Esophagus squamous epithelium (tissue), 5 donors: ENCODE measurements at places on chromosomes 2 and 18. TPM values are rescaled to one million over a fixed set of nuclear protein-coding genes. Genes with fewer than 3 reads are reported as not detected.
A peak's percentile ranks its signal among the peaks of the same experiment; 100 is the strongest.

DNA sequence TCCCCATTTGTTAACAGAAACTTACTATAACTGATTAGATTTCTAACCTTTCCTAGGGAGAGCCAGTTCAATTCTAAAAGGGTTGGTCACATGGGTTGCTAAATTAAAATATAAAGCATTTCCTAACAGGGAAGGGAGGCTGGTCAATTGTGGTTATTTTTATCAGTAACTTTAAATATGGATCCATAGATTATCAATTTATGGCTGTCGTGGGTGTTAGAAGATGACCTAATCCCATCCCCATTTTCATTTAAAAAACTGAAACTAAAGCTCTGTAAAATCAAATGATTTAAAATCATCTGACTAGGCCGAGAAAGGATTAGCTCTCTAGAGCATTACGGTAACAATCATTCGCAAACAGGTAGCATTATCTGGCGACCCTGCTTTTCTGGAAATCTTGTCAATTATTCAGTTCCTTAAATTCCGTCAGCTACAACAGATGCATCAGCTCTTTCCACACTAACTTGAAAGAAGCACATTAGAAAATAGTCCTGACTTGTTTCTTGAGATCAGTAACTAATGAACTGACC, 953 bp upstream of the HNRNPA3 start:
- peak overlapping the region; percentile 100 for H3K27ac ChIP-seq
- H3K27me3 ChIP-seq = no peaks in the 10 kb centered on the region
- no peak for DNase-seq
- H3K4me3 ChIP-seq = peak overlapping the region; percentile 91
- peaks cover 28% of the 10 kb centered on the region for H3K4me1 ChIP-seq

Gene SLC9A4
- 0.40 TPM for total RNA-seq

DNA sequence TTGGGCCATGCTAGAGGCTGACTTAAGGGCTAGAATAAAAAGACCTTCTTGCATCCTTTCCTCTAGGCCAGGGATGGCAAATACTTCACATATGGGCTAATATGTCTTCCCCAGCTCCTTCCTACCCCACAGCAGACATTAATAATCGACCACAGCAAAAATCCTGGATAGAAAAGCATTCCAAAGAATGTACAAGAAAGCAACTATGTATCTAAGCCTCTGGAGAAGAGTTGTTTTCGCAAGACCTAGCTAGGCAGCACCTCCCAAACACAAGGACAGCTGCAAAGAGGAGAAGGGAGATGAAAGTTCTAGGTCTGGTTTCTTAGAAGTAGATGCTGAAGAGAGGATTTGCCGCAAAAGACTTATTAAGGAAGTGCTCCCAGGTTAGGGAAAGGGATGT, 372.6 kb downstream of the SLC4A3 start:
- H3K27ac ChIP-seq = no peak overlapping the region
- no peak for DNase-seq
- H3K36me3 ChIP-seq = no peaks in the 10 kb centered on the region
- no peak overlapping the region for H3K4me3 ChIP-seq

DNA sequence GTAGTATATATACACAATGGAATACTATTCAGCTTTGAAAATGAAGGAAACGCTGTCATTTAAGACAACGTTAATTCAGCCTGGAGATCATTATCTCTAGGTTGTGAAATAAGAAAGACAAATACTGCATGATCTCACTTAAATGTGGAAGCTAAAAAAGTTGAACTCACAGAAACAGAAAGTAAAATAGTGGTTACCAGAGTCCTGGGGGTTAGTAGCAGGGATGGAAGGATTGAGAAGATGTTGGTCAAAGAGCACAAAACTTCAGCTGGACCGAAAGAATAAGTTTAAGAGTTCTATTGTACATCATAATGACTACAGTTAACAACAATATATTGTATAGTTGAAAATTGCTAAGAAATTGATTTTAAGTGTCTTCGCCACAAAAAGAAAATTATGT, 670.3 kb downstream of the NR4A2 start:
- H3K4me1 ChIP-seq = no peaks in the 10 kb centered on the region
- no peak overlapping the region for H3K27ac ChIP-seq
- no peaks in the 10 kb centered on the region for H3K36me3 ChIP-seq
- DNase-seq = no peak
- no peak overlapping the region for H3K4me3 ChIP-seq

DNA sequence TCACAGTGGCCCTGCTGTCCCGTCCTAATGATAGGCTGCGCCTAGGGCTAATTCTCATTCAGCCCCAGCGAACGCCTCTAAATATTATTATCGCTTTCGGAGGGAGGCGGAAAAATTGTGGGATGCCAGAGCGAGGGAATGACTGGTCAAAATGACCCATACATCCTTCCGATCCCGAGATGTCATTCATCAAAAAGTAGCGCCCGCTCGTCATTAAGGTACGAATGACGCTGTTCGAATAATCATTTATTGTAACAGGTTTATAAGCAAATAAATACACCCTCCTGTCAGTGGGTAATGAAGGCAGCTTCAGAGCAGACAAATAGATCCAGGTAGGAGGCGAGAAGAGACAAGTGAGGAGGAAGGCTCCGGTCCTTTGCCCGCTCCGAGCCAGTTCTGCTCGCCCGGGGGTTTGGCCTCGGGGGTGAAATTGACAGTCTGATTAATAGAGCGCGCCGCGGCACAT, at the start of gene EVX2:
TSS of gene EVX2 (minus strand) at position 167 of the 466 bp plus-strand sequence. CDS start 186 bp downstream, outside the sequence.
- peaks cover 24% of the 10 kb centered on the region for H3K4me1 ChIP-seq
- no peak within 1 kb of the TSS for H3K4me3 ChIP-seq
- no peak for DNase-seq
- no peak within 1 kb of the TSS for H3K27ac ChIP-seq
- no peaks in the 10 kb centered on the region for H3K36me3 ChIP-seq

GRCh38 chr2:27708257-27708654, 44.6 kb downstream of the SLC4A1AP start:
- no peaks in the 10 kb centered on the region for H3K36me3 ChIP-seq
- H3K27me3 ChIP-seq = no peaks in the 10 kb centered on the region
- no peak for DNase-seq
- no peak overlapping the region for H3K4me3 ChIP-seq
- H3K27ac ChIP-seq = peak overlapping the region; percentile 72

Gene SOX11
- total RNA-seq = not detected

GRCh38 chr2:113162869-113163268, 10.9 kb upstream of the PSD4 start:
- peaks cover 5% of the 10 kb centered on the region for H3K27me3 ChIP-seq
- DNase-seq = no peak
- H3K4me3 ChIP-seq = no peak overlapping the region
- H3K4me1 ChIP-seq = peaks cover 26% of the 10 kb centered on the region
- H3K36me3 ChIP-seq = no peaks in the 10 kb centered on the region
- no peak overlapping the region for H3K27ac ChIP-seq

DNA sequence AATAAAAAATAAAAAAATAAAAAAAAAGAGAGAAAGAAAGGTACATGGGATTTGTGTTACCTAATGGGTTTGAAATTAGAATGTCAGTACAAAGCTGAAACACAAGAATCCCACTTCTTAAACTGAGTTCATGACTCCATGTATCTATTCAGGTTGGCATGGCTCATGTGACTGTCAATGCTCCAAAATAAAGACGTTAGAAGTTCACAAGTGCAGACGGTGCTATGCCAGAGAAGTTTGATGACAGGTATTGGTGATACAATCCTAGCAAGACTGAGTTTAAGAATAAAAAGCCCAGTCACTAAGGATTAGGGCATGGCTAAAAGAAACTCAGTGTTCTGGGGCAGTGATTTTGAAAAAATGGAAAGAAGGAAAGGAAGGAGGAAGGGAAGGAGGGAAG, 254.3 kb downstream of the XIRP2 start:
- no peaks in the 10 kb centered on the region for H3K36me3 ChIP-seq
- no peak for DNase-seq
- no peaks in the 10 kb centered on the region for H3K27me3 ChIP-seq
- no peak overlapping the region for H3K27ac ChIP-seq

Gene REG3A
- not detected for total RNA-seq

Gene G6PC2
- not detected for total RNA-seq

Gene MAPK4
- 3.1 TPM for total RNA-seq

DNA sequence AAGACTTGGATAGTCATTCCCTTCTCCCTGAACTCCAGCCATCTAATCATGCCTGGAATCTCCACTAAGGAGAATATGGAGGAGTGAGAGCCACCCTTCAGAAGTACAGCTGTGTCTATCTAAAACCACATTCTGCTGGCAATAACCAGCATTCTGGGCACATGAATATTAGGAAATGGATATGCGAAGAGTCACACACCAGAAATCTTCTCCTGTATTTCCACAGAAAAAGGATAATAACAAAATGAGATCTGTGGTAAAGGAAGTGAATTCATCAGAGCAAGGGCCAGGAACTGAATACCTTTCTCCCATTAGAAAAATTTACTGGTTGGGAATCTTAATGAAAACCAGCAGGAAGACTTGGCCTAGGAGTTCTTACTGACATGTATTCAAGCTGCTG, 218.8 kb downstream of the SCG2 start:
- no peak overlapping the region for H3K4me3 ChIP-seq
- no peaks in the 10 kb centered on the region for H3K36me3 ChIP-seq
- H3K27ac ChIP-seq = no peak overlapping the region
- no peaks in the 10 kb centered on the region for H3K4me1 ChIP-seq
- H3K27me3 ChIP-seq = no peaks in the 10 kb centered on the region

DNA sequence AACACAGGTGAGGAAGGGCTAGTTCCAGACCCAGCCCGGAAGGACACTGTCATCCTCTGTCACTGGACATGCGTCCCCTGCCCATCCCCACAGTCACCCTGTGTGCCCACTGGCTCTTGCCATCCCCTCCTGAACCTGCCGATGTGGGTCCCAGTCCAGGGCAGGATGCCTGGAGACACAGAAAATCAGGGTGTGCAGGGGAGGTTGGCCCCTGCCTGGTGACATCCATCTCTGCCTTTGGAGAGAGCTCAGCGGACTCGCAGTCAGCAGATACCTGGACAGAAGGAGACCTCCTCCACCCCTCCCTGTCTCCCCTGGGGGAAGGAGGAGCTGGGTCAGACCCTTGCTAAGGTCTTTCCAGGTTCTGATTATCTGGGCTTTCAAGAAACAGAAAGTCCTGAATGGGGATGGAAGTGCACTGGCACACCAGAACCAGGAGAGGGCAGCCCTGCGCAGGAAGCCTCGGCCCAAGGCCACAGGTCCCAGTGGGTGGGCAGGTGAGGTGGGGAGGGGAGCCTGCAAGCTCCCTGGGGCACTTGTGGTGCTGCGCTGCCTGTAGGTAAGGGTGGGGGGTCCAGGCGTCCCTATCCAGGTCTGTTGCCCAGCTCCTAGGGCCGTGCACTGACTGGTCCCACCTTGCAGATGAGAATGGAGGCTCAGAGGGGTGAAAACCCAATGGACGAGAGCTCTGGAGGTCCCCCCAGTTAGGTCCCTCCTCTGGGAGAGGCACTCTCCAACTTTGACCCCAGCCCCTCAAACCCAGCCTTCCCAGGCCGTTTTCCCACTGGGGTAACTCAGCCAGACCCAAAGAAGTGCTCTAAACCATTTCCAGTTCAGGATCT, 9.7 kb upstream of the OTOS start:
- DNase-seq = no peak
- no peaks in the 10 kb centered on the region for H3K36me3 ChIP-seq
- peaks cover 81% of the 10 kb centered on the region for H3K27me3 ChIP-seq
- H3K27ac ChIP-seq = no peak overlapping the region
- no peak overlapping the region for H3K4me3 ChIP-seq
- H3K4me1 ChIP-seq = no peaks in the 10 kb centered on the region

DNA sequence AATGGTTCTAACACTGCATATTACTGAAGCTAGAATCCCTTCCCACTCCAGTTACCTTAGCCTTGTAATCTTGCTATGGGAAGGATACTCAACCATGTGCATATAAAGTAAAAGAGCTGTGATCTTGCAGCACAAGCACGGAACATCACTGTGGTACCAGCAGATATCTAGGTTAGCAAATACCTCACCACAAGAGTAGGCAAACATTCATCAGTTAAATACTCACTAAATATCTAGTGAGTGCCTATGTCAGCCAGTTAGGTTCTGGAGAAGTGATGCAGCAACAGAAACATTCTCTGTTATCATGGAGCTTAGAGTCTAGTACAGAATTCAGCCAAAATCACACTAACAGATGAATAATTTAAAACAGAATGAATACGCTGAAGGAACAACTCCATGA, 349.6 kb upstream of the UBE2E3 start:
- H3K4me3 ChIP-seq = no peak overlapping the region
- H3K27me3 ChIP-seq = no peaks in the 10 kb centered on the region
- no peaks in the 10 kb centered on the region for H3K4me1 ChIP-seq
- H3K27ac ChIP-seq = no peak overlapping the region

DNA sequence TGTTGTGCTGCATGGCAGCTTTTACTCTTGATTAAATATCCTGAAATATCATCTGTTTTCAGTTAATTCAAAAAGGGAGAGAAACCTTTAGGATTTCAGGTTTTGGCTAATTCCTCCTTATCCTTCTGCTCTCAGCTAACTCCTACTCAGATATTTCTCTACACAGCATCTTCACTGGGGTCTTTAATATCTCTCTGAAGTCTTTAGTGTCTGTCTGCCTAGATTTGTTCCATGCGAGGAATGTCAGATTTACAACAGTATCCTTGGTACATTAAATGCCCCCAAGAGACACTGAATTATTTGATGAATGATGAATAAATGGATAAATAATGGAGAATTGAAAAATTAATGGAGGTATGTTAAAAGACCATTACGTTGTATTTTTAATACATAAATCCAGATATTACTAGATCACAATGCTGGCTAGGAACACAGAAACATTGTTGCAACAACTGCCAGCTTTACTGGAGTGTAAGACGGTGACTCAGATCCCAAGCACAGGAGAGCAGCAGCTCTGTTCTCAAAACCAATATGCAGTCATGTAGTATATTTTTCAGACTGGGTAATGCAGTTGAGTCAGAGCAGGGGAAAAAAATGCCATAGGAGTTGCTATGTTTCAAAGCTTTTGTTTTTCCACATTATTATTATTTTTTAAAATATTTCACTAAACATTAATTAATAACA, 388.0 kb upstream of the SYT4 start:
- no peaks in the 10 kb centered on the region for H3K4me1 ChIP-seq
- H3K4me3 ChIP-seq = no peak overlapping the region

Gene FOXI3
- total RNA-seq = not detected

- H3K36me3 ChIP-seq = no peaks in the 10 kb centered on the region
- no peaks in the 10 kb centered on the region for H3K4me1 ChIP-seq
- no peak for DNase-seq
- no peak overlapping the region for H3K27ac ChIP-seq
- no peak overlapping the region for H3K4me3 ChIP-seq
- no peaks in the 10 kb centered on the region for H3K27me3 ChIP-seq
Measured at GRCh38 chr2:4122726-4123125, 419.4 kb downstream of the DCDC2C start.

- no peak overlapping the region for H3K4me3 ChIP-seq
- no peaks in the 10 kb centered on the region for H3K27me3 ChIP-seq
- H3K36me3 ChIP-seq = no peaks in the 10 kb centered on the region
- no peaks in the 10 kb centered on the region for H3K4me1 ChIP-seq
- no peak overlapping the region for H3K27ac ChIP-seq
Measured at GRCh38 chr2:128457716-128458115, 139.0 kb upstream of the HS6ST1 start.

- no peaks in the 10 kb centered on the region for H3K36me3 ChIP-seq
- DNase-seq = no peak
- H3K27me3 ChIP-seq = peaks cover 10% of the 10 kb centered on the region
- no peak overlapping the region for H3K27ac ChIP-seq
- H3K4me3 ChIP-seq = no peak overlapping the region
Measured at GRCh38 chr2:96414161-96414710, 78.7 kb downstream of the NCAPH start.
